ENCODE measurements at places on chromosomes 6 and 20.

- no peak for DNase-seq
These were observed 214.3 kb downstream of the ZMYND8 start for GRCh38 chr20:47141941-47142773.

- no peak for DNase-seq
These were observed 25.0 kb downstream of the ERMARD start for GRCh38 chr6:169776379-169776778.

- DNase-seq: no peak
These were observed 192.5 kb upstream of the MCHR2 start for GRCh38 chr6:100186552-100186951.

GRCh38 chr20:2313316-2313715 lies 17.5 kb downstream of the TGM3 start:
- no peak for DNase-seq

GRCh38 chr6:144690666-144691065 lies 405.5 kb downstream of the UTRN start:
- no peak for DNase-seq

DNA sequence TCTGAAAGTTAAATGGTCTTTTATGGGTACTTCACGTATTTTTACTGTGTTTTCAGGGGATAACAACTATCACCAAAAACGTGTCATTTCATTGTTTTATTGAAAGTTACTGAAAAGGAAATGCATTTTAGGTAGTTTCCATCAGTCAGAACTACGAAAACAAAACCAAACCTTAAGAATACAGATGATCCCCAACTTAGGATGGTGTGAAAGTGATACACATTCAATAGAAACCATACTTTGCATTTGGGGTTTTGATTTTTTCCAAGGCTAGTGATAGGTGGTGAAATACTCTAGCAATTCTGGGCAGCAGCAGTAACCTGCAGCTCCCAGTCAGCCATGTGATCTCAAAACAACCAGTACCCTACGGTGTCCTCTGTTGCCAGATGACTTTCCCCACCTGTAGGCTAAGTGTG lies 25.9 kb upstream of the EFHC1 start:
- no peak for DNase-seq

DNA sequence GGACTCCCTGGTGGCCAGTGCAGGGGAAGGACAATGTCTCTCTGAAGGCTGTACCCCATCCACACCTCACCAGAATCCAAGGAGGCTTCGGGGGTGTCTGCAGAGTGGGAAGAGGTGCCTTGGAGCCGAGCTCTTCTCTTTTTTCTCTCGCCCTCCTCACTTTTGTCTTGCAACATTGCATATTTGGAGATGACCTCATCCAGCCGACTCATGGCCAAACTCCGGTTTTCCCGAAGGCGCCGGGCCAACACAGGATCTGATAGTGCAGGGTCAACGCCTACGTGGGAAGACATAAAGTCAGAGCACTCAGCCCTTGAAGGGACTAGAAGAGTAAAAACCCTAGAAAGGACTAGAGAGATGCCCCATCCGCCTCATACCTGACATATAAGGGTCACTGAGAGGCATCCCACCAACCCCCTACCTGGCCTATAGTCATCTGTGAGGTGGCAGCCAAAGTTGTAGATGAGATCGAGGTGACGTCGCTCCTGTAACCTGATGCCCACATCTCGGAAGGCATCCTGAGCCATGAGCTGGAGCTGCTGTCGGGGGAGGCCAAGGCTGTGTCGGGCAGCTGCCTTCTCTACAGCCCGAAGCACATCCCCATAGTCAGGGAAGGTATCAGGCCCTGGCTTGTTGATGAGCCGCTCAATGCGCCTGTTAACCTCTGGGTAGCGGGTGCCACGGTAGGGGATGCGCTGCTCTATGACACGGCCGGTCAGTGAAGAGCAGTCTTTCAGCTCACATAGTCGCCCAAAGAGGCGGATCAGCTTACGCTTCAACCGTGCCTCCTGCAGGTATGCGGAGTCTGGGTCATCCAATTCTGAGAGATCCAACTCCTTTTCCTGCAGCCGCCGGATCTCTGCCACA lies 3.0 kb upstream of the ZBTB22 start:
- no peak for DNase-seq

DNA sequence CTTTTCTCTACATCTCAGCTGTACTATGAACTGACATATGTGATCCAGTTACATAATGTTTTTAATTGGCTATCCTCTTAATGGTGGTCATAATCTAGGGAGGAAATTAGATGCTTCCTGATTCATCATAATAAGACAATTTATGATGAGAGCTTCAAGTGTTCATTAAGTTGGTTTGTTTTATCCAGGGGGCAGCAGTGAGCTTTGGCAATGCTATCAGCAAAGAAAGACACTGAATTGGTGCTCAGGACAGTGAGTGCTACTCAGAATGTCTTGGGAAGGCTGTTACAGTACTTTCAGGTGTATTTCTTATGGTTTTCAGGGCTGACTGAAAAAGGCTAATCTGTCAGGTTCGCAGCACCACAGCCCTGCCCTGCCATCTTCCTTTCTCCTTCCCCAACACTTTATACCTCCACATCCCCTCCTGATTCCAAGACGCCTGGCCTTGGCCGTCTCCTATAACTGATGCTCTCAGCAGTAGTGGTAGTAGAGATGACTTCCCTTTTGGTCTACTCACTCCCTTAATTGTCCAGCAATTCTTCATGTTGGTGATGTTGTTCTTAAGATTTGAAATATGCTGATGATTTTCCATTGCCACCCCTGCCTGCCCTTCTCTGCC lies 67.0 kb upstream of the TNFAIP3 start:
- no peak for DNase-seq

GRCh38 chr6:151702851-151703658 lies 104.4 kb upstream of the ESR1 start:
- no peak for DNase-seq

GRCh38 chr6:156886409-156886808 lies 109.2 kb downstream of the ARID1B start:
- no peak for DNase-seq

DNA sequence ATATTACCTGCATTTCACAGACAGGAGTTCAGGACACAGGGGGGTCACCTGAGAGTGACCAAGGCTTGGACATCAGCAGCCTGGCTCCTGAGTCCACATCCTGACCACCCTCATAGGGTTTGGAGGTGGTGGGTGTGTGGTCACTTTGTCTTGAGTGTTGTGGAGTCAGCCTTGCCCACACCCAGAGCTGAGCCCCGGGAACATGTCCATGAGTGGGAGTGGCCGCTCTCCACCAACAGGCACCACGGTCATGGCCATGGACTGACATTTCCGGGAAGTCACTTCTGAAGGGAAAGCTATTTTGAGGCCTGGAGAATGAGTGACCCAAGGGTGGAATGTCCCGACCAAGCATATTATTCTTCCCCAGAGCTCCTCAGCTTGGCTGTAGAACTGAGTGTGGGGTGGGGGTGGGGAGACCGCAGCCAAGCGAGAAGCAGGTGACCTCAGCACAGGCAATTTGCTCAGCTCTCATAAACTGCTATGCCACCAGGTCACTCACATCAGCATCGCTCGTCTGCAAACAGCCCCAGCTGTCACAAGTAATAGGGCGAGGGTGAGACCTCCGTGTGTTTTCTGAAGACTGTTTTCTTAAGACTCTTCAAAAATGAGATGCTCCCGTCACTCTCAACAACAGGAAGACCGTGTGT lies 348.6 kb upstream of the CDH4 start:
- no peak for DNase-seq

DNA sequence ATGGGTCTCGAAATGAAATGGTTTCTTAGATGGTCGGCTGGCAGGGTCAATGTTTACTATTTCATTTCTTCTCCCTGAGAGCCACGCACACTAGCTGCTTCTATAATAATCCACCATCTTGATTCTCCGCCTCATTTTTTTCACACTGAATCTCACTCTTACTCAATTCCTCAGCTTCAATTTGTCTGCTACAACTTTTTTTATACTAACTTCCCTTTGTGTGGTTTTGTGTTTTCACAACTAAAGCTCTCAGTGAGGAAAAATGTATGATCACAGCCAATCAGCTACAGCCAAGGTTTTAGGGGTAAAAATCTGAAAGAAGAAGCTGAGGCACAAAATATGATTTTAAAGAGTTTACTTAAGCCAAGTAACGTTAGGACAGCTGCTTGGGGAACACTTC lies 1309.4 kb downstream of the EPHA7 start:
- no peak for DNase-seq

DNA sequence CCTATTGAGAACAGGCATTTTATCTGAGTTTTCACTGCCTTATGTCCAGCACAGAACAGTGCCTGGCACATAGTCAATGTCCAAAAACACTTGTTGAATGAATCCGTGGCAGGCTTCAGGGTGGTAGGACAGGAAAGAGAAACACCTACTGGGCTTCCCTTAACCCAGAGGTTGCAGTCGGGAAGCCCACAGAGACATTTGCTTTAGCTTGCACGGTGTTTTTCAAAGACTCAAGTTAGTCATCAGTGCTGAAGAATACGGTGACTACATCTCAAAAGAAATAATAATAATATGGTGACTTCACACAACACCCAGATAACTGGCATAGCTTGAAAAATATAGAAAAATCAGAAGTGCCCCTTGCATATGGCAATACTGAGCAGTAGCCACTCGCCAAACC lies 160.4 kb downstream of the CD83 start:
- no peak for DNase-seq

All from NCI-H446 treated with DMSO at 0.1 percent for 48 hours (cell line).